Common myeloid progenitor, CD34-positive (primary cell): ENCODE measurements at places on chromosomes 1 and 21.
A peak's percentile ranks its signal among the peaks of the same experiment; 100 is the strongest.

GRCh38 chr21:42044871-42045495, 26.1 kb upstream of the UMODL1 start:
- DNase-seq, result no peak

GRCh38 chr21:42566524-42567213, 53.0 kb downstream of the SLC37A1 start:
- DNase-seq, result no peak

DNA sequence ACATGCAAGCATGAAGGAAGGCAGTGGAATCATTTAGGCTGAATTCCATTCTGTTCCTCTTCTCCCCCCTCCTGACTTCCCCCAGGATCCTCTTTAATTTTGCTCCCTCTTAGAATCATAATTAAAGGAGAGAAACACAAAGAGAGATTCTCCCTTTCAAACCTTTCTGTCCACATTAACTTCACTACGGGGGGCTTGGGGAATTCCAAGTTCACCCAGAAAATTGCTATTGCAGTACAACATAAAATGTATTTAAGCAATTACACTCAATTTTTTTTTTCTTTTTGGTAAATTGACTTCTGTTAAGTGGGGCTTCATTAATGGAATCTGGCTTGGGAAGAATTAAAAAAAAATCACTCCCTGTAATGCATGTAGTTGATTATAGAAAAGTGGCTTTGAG, 13.4 kb upstream of the HMGB4 start:
- no peak for DNase-seq

DNA sequence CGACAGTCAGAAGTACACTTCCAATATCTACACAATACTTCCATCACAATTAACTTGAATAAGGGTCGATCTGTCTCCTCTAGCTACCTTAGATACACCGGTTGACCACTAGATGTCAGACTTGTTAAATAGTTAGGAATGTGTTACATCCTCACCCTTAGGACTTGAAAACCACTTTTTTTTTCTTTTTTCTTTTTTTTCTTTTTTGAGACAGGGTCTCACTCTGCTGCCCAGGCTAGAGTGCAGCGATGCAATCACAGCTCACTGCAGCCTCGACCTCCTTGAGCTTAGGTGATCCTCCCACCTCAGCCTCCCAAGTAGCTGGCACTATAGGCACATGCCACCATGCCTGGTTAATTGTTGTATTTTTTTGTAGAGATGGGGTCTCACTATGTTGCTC, 120.4 kb upstream of the GREM2 start:
- peak; percentile 36 for DNase-seq

- peak; percentile 8 for DNase-seq
Measured at GRCh38 chr1:37794372-37795339, 1.0 kb downstream of the MANEAL start.

DNA sequence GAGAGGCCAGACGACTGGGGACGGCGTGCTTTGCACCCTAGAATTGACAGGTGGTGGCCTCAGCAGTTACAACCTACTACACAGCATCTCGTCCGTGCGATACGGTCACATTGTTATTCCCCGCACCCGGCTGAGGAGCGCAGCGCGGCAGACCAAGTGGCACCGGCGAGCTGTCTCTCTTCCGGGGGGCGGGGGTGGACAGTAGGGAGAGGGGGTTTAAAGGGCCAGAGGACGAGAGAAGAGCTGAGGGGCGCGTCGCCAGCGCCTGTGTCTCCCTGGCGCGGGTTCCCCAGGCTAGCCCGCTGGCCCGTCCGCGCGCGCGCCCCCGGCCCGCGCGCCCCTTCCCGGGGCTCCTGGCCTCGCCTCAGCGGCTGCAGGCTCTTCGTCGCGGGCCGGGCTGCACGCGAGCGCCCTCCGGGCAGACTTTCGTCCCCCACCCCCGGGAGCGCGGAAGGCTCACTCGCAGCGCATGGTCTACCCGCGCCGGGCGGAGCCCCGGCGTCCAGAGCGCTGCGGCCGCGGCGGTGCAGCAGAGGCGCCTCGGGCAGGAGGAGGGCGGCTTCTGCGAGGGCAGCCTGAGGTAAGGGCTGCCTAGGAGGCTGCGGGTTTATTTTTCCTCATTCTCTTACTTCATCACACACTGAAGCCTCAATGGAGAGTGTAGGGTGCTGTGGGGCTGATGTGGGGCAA, at the start of gene PDE4B:
TSS of gene PDE4B (plus strand) at position 227 of the 690 bp plus-strand sequence.
- DNase-seq, result peak; percentile 49

- DNase-seq, result no peak
Measured at GRCh38 chr1:101420406-101420805, 183.6 kb downstream of the S1PR1 start.
